Right lobe of liver (tissue), 6 donors: ENCODE measurements at places on chromosomes 4 and X. TPM values are rescaled to one million over a fixed set of nuclear protein-coding genes. Genes with fewer than 3 reads are reported as not detected.

- H3K4me3 ChIP-seq, result no peak overlapping the region
- H3K27ac ChIP-seq, result no peak overlapping the region
- no peaks in the 10 kb centered on the region for H3K4me1 ChIP-seq
- H3K27me3 ChIP-seq, result no peaks in the 10 kb centered on the region
These were observed 179.9 kb upstream of the BCOR start for GRCh38 chrX:40277672-40278071.

DNA sequence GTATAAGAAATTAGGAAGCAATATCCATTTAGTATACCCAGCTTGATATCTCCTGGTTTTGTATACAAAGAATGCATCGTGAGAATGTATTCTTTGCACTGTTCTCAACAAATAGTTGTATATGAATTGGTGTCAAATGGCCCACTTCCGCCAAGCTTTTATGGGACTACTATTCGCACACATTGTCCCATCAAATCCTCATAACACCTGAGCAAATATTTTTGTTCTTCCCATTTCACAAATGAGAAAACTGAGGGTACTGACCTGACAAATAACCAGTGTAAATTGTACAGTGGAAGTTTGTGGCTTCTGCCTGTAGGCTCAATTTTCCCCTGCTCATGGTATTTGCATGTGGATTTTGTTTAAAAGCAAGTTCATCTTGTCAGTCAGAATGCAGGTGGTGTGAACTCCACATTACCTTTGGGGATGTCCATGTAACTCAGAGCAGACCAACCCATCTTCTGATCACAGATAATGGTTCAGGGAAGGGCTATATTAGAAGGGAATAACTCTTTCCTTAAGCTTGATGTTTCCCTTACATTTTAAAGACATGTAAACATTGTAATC lies 51.5 kb upstream of the FAM241A start:
- no peak overlapping the region for H3K4me3 ChIP-seq
- H3K4me1 ChIP-seq, result no peaks in the 10 kb centered on the region
- H3K27me3 ChIP-seq, result no peaks in the 10 kb centered on the region
- H3K27ac ChIP-seq, result no peak overlapping the region

The CPZ gene
- not detected for total RNA-seq

- DNase-seq, result no peak
- H3K4me3 ChIP-seq, result peak overlapping the region; percentile 52
- H3K27me3 ChIP-seq, result peaks cover 9% of the 10 kb centered on the region
These were observed 511 bp upstream of the MAP9 start for GRCh38 chr4:155377276-155377675.

DNA sequence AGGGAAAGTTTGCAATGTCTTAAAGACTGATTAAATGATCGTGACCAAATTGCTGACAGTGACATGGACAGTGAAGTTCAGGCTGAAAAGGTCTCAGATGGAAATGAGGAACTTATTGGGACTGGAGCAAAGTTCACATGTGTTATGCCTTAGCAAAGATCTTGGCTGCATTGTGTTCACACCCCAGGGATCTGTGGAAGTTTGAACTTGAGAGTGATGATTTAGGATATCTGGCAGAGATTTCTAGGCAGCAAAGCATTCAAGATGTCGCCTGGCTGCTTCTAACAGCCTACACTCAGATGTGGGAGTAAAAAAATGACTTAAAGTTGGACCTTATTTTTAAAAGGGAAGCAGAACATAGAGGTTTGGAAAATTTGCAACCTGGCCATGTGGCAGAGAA lies 21.4 kb downstream of the SCARB2 start:
- H3K27me3 ChIP-seq, result no peaks in the 10 kb centered on the region
- H3K27ac ChIP-seq, result no peak overlapping the region
- peaks cover 54% of the 10 kb centered on the region for H3K4me1 ChIP-seq
- DNase-seq, result no peak
- H3K36me3 ChIP-seq, result no peaks in the 10 kb centered on the region
